Effector memory CD8-positive, alpha-beta T cell (primary cell): ENCODE measurements at places on chromosomes 3 and 15.

GRCh38 chr3:42654331-42655201 lies 1.1 kb downstream of the ZBTB47 start:
- DNase-seq, result no peak

DNA sequence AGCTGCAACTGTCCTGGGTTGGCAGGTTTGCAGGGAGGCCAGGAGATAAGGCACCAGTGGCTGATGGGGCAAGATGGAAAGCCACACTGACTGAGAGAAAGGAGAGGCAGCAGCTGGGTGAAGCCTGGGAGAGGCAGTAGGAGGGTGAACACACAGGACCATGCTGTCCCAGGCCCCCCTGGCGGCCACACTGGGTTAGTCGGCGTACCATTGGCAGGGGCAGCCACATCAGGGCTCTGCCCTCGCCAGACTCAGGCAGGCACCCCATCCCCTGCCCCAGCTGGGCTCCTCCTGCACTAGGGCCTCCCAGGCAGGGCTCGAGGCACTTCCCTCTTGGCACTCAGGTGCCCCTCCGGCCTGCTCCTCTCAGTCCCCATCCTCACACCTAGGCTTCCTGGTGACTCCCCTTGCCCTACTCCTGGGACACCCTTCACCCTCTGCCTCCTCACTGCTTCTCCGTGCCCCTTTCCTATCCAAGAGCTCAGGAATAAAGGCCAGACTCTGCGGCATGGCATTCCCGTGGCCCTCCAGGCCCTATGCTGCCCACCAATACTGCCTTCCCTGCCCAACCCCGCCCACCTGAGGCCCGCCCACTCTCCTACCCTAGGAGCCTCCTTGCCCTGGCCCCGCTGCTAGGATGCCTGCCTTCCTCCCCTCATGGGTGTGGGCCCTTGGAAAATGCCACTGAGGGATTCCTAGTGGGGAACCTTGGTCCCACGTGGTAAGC lies 28.7 kb upstream of the DUSP7 start:
- DNase-seq, result no peak

GRCh38 chr3:149407898-149408297 lies 30.4 kb upstream of the TM4SF1 start:
- no peak for DNase-seq

- DNase-seq, result no peak
Measured at GRCh38 chr3:179927191-179927590, 109.5 kb downstream of the PEX5L start.

- no peak for DNase-seq
Measured at GRCh38 chr3:13863965-13864595, 15.8 kb downstream of the WNT7A start.

- no peak for DNase-seq
Measured at GRCh38 chr3:132549890-132550578, 47.0 kb upstream of the ACKR4 start.

GRCh38 chr15:85646538-85647091 lies 148.1 kb downstream of the KLHL25 start:
- DNase-seq, result peak; percentile 46

GRCh38 chr3:118943597-118943996 lies 91.0 kb downstream of the IGSF11 start:
- DNase-seq, result no peak

- DNase-seq, result no peak
Measured at GRCh38 chr3:53187430-53187829, 26.4 kb downstream of the PRKCD start.
